Activated CD4-positive, alpha-beta T cell treated with anti-CD3 and anti-CD28 coated beads, Interleukin-10, Interleukin-2, amounts not matched to agents 100 ng/mL and 50 ng/mL, durations not matched to agents 16 hours and 8 hours (primary cell): ENCODE measurements at places on chromosomes 16 and 17.
A peak's percentile ranks its signal among the peaks of the same experiment; 100 is the strongest.

DNA sequence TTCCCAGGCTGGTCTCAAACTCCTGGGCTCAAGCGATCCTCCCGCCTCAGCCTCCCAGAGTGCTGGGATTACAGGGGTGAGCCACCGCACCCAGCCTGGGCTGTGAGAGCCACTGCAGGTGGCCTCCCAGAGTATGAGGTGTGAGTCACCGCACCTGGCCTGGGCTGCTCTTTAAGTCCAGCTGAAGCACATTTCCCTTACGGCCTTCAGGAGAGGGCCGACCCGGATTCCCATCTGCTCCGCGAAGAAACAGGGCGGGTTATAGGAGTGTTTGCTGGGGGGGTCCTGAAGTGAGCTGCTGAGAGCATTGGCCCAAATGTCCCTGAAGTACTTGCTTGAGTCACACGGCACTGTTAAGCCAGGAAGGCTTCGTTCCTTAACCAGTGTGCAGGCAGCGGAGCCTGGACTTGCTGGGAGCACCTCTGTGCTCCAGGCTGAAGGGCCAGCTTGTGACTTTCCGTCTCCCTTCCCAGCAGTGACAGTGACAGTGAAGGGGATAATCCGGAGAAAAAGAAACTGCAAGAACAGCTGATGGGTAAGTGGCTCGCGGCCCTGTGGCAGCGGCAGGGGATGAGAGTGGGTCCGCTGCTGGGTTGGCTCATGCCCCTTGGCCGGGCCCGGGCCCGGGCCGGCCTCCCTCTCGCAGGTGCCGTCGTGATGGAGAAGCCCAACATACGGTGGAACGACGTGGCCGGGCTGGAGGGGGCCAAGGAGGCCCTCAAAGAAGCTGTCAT, 7.2 kb downstream of the VPS4A start:
- DNase-seq: no peak

DNA sequence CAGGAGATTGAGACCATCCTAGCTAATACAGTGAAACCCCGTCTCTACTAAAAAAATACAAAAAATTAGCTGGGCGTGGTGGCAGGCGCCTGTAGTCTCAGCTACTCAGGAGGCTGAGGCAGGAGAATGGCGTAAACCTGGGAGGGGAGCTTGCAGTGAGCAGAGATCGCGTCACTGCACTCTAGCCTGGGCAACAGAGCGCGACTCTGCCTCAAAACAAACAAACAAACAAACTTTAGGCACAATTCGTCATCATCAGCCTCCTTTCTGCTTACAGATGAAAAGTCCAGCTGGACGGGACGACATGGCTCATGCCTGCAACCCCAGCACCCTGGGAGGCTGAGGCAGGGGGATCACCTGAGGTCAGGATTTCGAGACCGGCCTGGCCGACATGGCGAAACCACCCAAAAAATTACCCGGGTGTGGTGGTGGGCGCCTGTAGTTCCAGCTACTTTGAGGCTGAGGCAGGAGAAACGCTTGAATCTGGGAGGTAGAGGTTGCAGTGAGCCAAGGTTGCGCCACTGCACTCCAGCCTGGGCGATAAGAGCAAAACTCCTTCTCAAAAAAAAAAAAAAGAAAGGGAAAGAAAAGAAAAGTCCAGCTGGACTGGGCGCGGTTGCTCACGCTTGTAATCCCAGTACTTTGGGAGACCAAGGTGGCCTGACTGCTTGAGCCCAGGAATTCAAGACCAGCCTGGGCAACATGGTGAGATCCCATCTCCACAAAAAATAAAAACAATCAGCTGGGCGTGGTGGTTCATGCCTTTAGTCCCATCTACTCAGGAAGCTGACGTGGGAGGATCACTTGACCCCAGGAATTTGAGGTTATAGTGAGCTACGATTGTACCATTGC, 1.5 kb upstream of the SPIRE2 start:
- no peak for DNase-seq

DNA sequence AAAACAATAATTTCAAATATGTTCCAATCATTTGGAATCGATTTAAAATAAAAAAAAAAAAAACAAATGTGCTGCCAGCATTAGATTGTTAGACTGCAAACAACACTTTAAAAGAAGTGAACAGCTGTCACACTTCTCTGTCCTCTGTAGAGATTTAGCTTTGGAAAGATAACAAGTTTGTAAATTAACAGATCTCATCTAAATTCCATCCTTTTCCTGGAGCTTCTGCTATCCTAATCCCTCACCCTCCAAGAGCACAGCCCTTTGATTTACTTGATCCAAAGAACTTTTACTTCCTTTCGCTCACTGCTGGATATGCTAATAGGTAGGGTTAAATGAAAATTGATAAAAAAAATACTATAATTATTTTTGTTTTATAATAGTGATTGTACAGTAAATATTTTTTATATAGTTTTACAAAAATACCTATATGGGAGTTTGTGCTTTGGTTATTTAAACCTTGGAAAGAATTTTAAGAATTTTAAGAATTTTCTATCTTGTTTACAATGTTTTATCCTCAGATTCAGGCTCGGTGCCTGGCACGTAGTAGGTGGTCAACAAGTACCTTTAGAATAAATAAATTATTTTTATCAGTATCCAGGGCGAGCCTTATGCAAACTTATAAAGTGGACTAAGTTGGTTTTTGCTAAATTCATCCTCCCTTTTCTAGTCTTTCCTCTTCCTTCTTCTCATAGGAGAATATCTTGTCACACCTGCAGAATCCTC, 21.6 kb downstream of the MAP2K6 start:
- DNase-seq: no peak

DNA sequence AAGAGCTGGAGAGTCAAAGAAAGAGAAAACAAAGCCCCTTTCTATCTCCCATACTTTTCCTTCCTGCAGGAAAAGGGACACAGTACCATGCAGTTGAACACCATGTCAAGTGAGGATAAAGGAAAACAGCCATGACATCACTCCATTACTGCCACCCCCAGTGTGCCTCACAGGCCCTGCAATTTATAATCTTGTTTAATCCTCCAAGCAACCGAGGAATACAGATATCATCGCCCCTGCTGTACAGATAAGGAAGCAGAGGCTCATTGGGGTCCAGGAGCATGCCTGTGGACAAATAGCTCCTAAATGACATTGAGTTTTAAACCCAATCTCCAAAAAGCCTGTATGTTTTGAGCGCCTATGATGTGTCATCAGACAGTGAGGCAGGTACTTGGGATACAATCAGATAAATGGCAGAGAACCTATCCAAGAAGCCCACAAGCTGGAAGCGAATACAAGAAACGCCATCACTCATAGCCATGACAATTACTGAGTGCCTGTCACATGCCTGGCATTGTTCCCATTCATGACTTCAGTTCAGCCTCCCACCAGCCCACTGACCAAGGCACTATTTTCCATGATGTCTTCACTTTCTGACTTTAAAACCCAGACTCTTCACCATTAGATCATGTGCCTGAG, 45.5 kb downstream of the CPPED1 start:
- no peak for DNase-seq

GRCh38 chr17:14732211-14732610, 431.3 kb downstream of the HS3ST3B1 start:
- DNase-seq: no peak

GRCh38 chr16:88894681-88895300, 28.3 kb upstream of the PABPN1L start:
- DNase-seq: no peak

- no peak for DNase-seq
Measured at GRCh38 chr16:339680-340079, 12.8 kb downstream of the AXIN1 start.

DNA sequence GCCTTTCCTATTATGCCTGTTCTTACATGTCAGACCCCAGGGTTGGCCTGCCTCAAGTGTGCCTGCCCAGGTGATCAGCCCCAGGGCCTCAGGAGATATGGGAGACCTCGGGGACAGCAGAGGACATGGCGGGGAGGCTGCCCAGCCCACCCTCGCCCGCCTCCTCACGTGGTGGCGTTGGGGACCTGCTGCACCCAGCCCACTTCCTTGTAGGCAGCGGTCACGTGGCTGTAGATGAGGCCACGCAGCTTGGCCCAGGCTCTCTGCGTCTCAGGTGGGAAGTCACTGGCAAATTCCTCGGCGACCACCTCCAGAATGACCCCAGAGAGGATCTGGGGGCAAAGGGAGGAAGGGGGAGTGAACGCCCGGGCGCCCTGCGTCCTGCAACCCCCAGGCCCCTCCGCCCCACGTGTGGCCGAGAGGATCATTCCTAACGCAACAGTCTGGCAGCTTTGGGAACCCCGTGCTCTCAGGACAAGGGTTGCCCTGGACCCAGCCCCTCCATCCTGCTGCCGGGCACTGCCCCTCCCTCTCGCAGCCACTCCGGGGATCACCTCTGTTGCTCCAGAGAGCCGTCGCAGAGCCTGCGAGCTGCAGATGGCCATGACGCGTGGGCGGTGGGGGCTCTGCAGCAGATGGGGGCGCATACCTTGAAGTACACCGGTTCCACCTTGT, 6.6 kb downstream of the CYGB start:
- DNase-seq: no peak

GRCh38 chr17:50194140-50194933, 7.1 kb downstream of the COL1A1 start:
- no peak for DNase-seq

GRCh38 chr17:63549289-63549945, 860 bp upstream of the DCAF7 start:
- DNase-seq: no peak

DNA sequence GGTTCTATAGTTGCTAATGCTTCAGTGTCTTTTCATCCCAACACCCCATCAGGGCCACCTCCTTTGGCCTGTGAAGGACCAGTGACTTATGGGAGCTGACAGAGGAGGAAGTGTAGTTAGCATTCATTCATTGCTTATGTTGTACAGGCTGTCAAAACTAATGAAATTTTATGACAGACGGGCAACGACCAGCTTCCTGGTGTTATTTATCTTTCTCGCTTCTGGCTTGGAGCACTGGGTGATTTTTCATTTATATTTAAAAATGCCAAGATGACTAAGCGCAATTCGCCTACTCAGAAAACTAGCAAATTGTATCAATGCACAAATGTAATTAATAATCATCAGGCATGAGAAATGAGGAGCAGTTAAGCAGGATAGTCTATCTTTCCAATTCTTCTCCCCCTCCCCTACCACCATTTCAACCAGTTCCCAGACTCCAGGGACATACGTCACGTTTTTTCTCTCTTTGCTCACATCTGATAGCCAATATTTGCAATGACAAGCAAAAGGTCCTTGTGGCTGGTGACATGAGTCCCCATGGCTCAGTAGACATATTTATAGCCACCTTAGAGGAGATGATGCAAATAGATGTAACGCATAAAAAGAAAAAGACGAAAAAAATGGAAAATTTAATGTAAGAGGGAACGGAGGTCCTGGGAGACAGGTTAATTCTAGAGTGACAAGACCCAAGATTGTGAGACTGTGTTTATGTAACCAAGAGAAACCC, 11.2 kb downstream of the CDRT15 start:
- DNase-seq: no peak

DNA sequence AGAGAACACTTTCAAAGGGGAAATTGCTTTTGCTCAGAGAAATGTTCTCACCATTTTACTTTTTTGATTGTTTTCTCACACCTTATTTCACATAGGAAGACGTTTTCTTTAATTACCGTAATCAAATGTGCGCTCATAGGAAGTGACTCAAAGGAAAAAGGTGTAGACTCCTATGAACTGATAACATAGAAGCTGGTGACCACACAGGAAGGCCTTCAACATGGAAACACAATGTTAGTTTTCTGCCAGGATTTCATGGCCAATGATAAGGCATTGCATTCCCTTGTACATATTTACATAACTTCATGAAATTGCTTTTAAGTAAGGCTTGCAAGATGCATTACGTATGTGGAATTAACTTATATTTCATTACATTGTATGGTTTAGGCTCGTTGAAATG, 40.9 kb upstream of the KCNJ16 start:
- DNase-seq: no peak

GRCh38 chr16:49858200-49859124, 2.5 kb upstream of the ZNF423 start:
- DNase-seq: peak; percentile 10

GRCh38 chr17:37518826-37519225, 29.1 kb downstream of the DUSP14 start:
- no peak for DNase-seq

GRCh38 chr17:17440010-17440843, 36.6 kb upstream of the MED9 start:
- peak; percentile 77 for DNase-seq

- DNase-seq: no peak
Measured at GRCh38 chr16:68470461-68471150, 22.3 kb upstream of the SMPD3 start.

DNA sequence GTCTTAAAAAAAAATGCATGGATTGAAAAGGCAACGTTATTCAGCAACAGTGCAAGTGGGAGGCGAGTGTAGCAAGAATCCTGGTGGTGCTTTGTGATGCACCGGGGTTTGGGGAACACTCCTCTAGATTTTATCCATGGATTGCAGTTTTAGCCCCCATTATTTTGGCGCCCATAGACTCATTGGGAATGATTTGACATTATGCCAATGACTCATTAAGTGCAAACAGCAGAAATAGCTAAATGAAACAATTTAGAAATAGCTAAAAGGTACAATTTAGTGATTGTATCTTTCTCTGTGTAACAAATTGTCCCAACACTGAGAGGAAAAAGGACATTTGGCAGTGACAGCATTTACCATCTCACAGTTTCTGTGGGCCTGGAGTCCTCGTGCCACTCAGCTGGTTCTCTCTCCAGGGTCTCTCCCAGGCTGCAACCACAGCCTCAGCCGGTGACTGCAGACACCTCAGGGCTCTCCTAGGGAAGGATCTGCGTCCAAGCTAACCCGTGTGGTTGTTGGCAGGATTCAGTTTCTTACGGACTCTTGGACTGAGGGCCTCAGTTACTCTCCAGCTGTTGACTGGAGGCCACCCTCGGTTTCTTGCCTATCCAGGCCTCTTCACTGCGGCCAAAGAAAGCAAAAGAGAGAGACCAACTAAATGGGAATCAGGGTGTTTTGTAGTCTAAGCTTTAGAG, 398.7 kb downstream of the SNX29 start:
- DNase-seq: no peak

GRCh38 chr16:48244863-48245195, 729 bp downstream of the LONP2 start:
- no peak for DNase-seq

DNA sequence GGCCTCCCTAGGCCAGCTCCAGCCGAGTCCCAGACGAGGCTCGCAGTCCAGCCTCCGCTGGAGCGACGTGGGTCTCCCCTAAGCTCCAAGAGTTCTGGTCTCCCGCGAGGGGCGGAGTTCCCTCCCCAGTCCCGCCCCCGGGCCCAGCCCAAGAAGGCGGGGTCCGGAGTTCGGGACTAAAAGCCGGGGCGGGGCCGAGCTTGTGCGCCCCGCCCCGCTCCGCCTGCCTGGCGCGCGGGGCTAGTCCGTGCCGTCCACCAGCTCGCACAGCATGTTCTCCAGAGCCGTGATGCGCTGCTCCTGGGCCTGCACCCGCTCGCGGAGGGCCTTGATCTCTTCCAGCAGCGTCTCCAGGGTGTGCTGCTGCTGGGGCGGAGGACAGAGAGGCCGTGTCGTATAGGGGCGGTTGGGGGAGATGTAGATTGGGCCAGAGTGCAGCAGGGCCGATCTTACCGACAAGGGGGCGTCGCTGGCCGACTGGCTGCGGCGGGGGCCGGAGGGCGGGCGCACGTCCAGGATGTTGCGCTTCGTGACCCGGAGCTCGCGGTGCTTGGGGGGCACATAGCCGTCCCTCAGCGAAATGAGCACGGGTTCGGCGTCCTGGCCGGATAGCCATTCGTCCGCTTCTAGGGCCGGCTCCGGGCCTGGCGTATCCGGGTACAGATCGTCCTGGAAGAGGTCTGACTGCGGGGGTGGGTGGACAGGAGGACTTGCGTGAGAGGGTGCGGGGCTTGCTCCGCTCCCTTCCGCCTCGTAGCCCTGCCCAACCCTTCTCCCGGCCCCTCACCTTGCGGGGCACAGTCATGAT, 7.0 kb downstream of the CORO6 start:
- peak; percentile 91 for DNase-seq
